Glomerular endothelial cell (primary cell): ENCODE measurements at places on chromosomes 13 and 19. TPM values are rescaled to one million over a fixed set of nuclear protein-coding genes. Genes with fewer than 3 reads are reported as not detected.

Gene PGPEP1
- 18.6 and 26.5 TPM in 2 replicates for total RNA-seq

Gene ERFL
- not detected in 2 replicates for total RNA-seq

Gene LILRB5
- not detected in 2 replicates for total RNA-seq

Gene DZIP1
- 13.0 and 26.7 TPM in 2 replicates for total RNA-seq

Gene ERICH6B
- not detected in 2 replicates for total RNA-seq

Gene TMEM150B
- total RNA-seq = not detected in 2 replicates

Gene SHANK1
- 1.2 and 2.0 TPM in 2 replicates for total RNA-seq

Gene ZNF563
- 0.93 and 1.3 TPM in 2 replicates for total RNA-seq

Gene TARM1
- total RNA-seq = not detected in 2 replicates

Gene CLEC4G
- total RNA-seq = not detected in 2 replicates

Gene IQCN
- 0.92 and 2.4 TPM in 2 replicates for total RNA-seq

Gene CEACAM3
- not detected in 2 replicates for total RNA-seq

Gene PSG6
- total RNA-seq = not detected in 2 replicates

Gene FBXO17
- 12.2 and 23.1 TPM in 2 replicates for total RNA-seq

Gene COX7A1
- 4.8 and 26.8 TPM in 2 replicates for total RNA-seq

Gene ZNF43
- 10.3 and 13.2 TPM in 2 replicates for total RNA-seq

Gene NOTCH3
- total RNA-seq = 6.2 and 37.5 TPM in 2 replicates

Gene NDUFB7
- total RNA-seq = 337 and 386 TPM in 2 replicates

Gene MBD3L3
- not detected in 2 replicates for total RNA-seq

Gene PSG3
- total RNA-seq = 0.29 TPM in 1 of 2 replicates, not detected in the other

Gene NCLN
- total RNA-seq = 78.8 and 90.0 TPM in 2 replicates

Gene IFNL1
- not detected in 2 replicates for total RNA-seq

Gene CGB3
- total RNA-seq = not detected in 2 replicates

Gene CRTC1
- 2.8 and 4.7 TPM in 2 replicates for total RNA-seq

Gene INSL3
- not detected in 2 replicates for total RNA-seq

Gene OR7C1
- total RNA-seq = not detected in 2 replicates

Gene DUXA
- total RNA-seq = not detected in 2 replicates

Gene UPK1A
- not detected in 2 replicates for total RNA-seq

Gene PSG11
- not detected in 2 replicates for total RNA-seq

Gene SH2D3A
- total RNA-seq = 0.53 and 0.58 TPM in 2 replicates

Gene BEST2
- not detected in 2 replicates for total RNA-seq

Gene S1PR5
- total RNA-seq = 0.88 TPM in 1 of 2 replicates, not detected in the other

Gene ZNF677
- total RNA-seq = 18.7 and 28.1 TPM in 2 replicates

Gene ZNF441
- 3.2 and 3.9 TPM in 2 replicates for total RNA-seq

Gene ZNF552
- total RNA-seq = 2.7 and 4.3 TPM in 2 replicates

Gene ZNF486
- 4.7 and 5.8 TPM in 2 replicates for total RNA-seq

Gene CYP4F12
- not detected in 2 replicates for total RNA-seq

Gene ZNF100
- total RNA-seq = 4.3 and 4.9 TPM in 2 replicates

Gene TJP3
- total RNA-seq = not detected in 2 replicates

Gene C13orf46
- 2.5 and 4.1 TPM in 2 replicates for total RNA-seq

Gene ACP5
- 1.6 and 1.9 TPM in 2 replicates for total RNA-seq

Gene PRRG2
- total RNA-seq = 1.6 and 12.2 TPM in 2 replicates

Gene ATCAY
- total RNA-seq = not detected in 2 replicates
